Gastrocnemius medialis (tissue), 4 donors: ENCODE measurements at places on chromosomes 3 and 15. TPM values are rescaled to one million over a fixed set of nuclear protein-coding genes. Genes with fewer than 3 reads are reported as not detected.
A peak's percentile ranks its signal among the peaks of the same experiment; 100 is the strongest.

DNA sequence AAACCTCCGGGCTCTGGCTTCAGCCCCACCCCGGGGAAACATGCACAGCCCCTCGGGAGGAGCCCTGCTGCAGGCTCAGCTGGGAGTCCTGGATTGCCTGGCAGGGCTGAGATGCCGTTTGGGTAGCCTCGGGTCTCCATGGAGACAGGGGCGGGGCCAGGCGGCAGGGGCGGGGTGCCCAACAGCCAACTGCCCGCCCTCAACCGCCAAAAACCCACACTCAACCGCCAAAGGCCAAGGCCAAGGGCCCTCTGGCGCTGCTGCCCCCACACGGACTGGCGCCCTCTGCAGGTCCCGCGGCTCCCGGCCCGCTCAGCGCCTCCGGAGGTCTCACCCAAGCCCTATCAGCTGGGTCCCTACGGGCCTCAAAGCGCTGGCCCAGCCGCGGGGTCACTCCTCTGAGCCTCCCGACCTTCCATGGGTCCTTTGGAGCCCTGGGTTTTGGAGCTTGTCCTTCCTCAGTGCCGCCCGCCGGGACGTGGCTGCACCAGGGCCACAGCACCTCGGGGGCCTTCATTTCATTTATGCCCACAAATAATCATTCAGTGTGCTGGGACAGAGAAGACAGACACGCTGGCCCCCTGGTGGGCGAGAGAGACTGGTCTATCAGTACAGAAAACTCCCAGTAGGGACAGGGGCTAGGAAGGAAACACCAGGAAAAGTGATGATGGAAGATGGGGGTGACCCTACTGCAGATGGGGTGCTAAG, 33.5 kb upstream of the ACAD9 start:
- DNase-seq, result peak; percentile 86
- peak overlapping the region; percentile 78 for H3K27ac ChIP-seq
- no peaks in the 10 kb centered on the region for H3K27me3 ChIP-seq
- H3K4me1 ChIP-seq, result peaks cover 7% of the 10 kb centered on the region

- no peaks in the 10 kb centered on the region for H3K36me3 ChIP-seq
- H3K27ac ChIP-seq, result no peak overlapping the region
- no peak overlapping the region for H3K4me3 ChIP-seq
- H3K27me3 ChIP-seq, result no peaks in the 10 kb centered on the region
Measured at GRCh38 chr3:46124216-46125177, 83.6 kb downstream of the CCR1 start.

- no peak overlapping the region for H3K4me3 ChIP-seq
- DNase-seq, result no peak
- H3K27me3 ChIP-seq, result no peaks in the 10 kb centered on the region
- no peaks in the 10 kb centered on the region for H3K36me3 ChIP-seq
Measured at GRCh38 chr3:81484520-81484919, 276.9 kb downstream of the GBE1 start.

DNA sequence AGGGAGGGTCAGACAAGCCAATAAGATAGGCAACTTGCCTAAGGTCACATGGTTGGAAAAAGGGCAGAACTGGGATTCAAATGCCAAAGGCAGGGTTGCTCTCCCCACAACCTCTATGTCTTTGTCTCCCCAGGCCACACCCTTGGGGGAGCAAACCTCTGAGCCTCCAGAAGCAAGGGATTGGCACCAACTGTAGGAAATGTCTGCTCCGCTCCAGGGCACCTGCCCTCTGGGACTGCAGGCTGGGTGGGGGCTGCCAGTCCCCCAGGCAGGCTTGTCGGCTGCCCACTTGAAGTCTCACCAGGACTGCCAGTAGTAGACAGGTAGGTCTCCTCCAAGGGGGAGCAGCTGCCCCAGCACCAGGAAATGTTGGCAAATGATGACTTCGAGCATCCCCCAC, 2.0 kb downstream of the FAM3D start:
- H3K4me1 ChIP-seq, result no peaks in the 10 kb centered on the region
- H3K27ac ChIP-seq, result no peak overlapping the region
- H3K4me3 ChIP-seq, result no peak overlapping the region
- H3K27me3 ChIP-seq, result no peaks in the 10 kb centered on the region
- no peak for DNase-seq

DNA sequence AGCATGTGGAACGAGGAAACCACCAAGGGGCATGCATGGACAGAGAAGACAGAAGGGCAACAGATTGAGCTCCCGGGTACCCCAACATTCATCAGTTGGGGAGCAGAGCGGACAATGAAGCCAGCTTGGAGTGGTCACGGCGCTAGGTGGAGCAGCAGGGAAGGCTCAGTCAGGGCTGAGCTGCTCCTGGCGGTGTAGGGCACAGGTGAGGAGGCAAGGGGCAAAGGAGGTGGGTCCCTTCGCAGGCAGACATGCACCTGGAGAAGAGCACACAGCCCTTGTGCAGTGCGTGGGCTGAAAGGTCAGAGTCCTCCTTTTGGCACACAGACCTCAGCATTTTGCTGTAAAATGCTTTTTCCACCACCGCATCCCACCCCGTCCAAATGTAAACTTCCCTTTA, 90.0 kb upstream of the SLC6A6 start:
- no peaks in the 10 kb centered on the region for H3K36me3 ChIP-seq
- H3K4me3 ChIP-seq, result no peak overlapping the region
- no peaks in the 10 kb centered on the region for H3K27me3 ChIP-seq
- H3K27ac ChIP-seq, result no peak overlapping the region
- H3K4me1 ChIP-seq, result peaks cover 2% of the 10 kb centered on the region

DNA sequence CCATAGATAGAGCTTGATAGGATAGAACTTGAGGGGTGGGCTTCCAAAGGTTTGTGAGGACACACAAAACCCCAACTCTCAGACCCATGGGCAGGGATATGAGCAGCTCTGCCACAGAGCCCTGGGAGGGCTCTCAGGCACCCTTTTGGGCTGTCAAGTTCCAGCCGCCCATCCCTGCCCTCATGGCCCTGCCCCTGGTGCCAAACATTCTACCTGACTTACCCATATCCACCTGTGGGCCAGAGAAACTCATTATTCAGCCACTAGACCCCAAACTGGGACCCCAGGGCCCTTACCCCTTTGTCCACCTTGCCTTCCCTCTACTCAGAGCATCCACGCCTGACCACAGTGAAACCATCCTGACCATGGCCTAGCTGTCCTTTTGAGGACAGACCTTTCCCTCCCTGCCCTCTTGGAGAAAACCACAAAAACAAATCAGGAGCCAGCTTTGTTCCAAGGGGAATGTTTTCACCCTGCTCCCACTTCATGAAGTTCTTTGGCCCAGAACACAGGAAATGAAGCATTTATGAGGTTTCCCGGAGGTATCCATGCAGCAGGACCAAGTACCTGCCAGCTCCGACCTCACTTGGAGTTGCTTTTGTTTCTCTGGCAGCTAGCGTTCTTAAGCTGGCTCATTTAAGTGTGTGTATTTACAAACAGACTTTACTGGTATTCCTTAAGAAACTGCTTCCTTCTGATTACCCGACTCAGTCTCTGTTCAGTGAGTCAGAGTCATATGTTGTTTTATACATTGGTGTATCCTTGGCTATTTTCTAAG, 34.2 kb upstream of the GALNT15 start:
- no peaks in the 10 kb centered on the region for H3K27me3 ChIP-seq
- no peaks in the 10 kb centered on the region for H3K36me3 ChIP-seq
- H3K4me1 ChIP-seq, result peaks cover 27% of the 10 kb centered on the region
- DNase-seq, result peak; percentile 72

DNA sequence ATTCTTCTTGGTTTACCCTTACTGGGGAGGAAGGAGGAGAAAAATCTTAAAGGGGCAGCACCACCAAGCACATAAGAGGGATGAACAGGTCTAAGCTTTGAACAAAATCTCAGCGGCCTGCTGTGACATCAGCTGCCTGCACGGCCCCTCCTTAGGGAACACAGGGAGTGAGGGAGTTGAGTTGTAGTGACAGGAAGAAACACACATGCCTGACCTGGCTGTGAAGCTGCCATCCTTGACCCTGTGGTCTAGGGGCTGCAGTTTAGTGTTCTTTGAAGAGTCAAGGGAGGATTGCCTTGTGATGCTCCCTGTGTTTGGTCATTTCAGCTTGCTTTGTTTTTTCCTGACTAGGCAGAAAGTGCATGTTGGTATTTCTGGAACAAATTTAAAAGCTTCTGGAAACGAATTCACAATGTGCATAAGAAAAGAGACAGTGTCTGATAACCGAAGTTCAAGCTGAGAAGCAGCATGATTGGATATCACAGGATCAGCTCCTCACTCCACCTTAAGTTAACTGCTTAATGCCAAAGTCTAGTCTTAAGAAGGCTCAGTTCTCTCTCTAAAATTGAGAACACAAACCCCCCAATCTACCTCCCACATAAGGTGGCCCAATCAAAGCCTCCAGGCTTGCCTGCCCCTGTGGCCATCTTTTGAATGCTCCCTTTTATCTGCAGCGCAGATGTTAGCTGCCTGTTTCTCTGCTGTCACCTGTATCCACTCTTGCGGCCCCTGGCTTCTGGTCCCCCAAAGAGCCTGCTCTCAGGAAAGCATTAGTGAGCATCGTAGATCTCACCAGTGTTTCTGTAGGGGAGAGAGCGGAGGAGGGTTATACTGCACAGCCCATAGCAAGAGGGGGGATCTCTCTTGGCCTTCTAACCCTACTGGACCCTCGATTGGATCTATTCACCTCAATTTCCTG, 82.2 kb downstream of the SCN11A start:
- no peaks in the 10 kb centered on the region for H3K27me3 ChIP-seq
- no peak for DNase-seq
- H3K27ac ChIP-seq, result no peak overlapping the region
- no peaks in the 10 kb centered on the region for H3K4me1 ChIP-seq
- no peaks in the 10 kb centered on the region for H3K36me3 ChIP-seq
- H3K4me3 ChIP-seq, result no peak overlapping the region

GRCh38 chr3:192958219-192958872, 40.7 kb upstream of the MB21D2 start:
- H3K4me1 ChIP-seq, result no peaks in the 10 kb centered on the region
- H3K36me3 ChIP-seq, result no peaks in the 10 kb centered on the region
- no peaks in the 10 kb centered on the region for H3K27me3 ChIP-seq

- H3K4me3 ChIP-seq, result no peak overlapping the region
- no peak for DNase-seq
- H3K4me1 ChIP-seq, result peaks cover 19% of the 10 kb centered on the region
- no peak overlapping the region for H3K27ac ChIP-seq
- H3K27me3 ChIP-seq, result no peaks in the 10 kb centered on the region
- no peaks in the 10 kb centered on the region for H3K36me3 ChIP-seq
Measured at GRCh38 chr3:171260466-171260865, 199.7 kb downstream of the TNIK start.

- DNase-seq, result no peak
- H3K27me3 ChIP-seq, result no peaks in the 10 kb centered on the region
Measured at GRCh38 chr3:118098827-118099226, 935.8 kb downstream of the IGSF11 start.

GRCh38 chr15:29968895-29969561, 113.7 kb upstream of the GOLGA8J start:
- H3K4me3 ChIP-seq, result no peak overlapping the region
- H3K27me3 ChIP-seq, result peaks cover 29% of the 10 kb centered on the region
- H3K36me3 ChIP-seq, result no peaks in the 10 kb centered on the region
- H3K4me1 ChIP-seq, result no peaks in the 10 kb centered on the region

DNA sequence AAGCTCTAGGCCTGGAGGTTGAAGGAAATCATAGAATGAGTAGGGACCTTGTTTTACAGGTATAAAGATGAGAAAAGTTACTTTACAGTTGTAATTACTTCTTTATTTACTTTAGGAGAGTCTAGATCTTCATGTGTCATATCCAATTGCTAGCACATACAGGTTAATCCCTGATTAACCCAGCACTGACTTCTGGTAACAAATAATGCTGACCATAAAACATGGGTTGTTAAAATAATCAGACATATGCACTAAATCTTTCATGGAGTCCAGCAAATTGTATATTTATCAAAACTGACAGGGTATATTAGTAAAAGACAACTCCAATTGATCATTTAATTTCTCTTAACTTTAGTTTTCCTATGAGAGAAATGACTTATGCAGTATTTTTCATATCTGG, 245.2 kb downstream of the NFKBIZ start:
- H3K27me3 ChIP-seq, result no peaks in the 10 kb centered on the region
- H3K4me1 ChIP-seq, result peaks cover 15% of the 10 kb centered on the region
- H3K27ac ChIP-seq, result no peak overlapping the region
- DNase-seq, result no peak
- H3K4me3 ChIP-seq, result no peak overlapping the region

- H3K27me3 ChIP-seq, result no peaks in the 10 kb centered on the region
- no peak overlapping the region for H3K27ac ChIP-seq
- H3K36me3 ChIP-seq, result peaks cover 5% of the 10 kb centered on the region
- peaks cover 7% of the 10 kb centered on the region for H3K4me1 ChIP-seq
Measured at GRCh38 chr3:99808163-99808794, 9.4 kb upstream of the CMSS1 start.

- no peak overlapping the region for H3K4me3 ChIP-seq
- no peak overlapping the region for H3K27ac ChIP-seq
- no peaks in the 10 kb centered on the region for H3K36me3 ChIP-seq
- DNase-seq, result no peak
- peaks cover 16% of the 10 kb centered on the region for H3K27me3 ChIP-seq
- peaks cover under 1% of the 10 kb centered on the region for H3K4me1 ChIP-seq
Measured at GRCh38 chr3:147400111-147400510, 6.2 kb downstream of the ZIC4 start.

DNA sequence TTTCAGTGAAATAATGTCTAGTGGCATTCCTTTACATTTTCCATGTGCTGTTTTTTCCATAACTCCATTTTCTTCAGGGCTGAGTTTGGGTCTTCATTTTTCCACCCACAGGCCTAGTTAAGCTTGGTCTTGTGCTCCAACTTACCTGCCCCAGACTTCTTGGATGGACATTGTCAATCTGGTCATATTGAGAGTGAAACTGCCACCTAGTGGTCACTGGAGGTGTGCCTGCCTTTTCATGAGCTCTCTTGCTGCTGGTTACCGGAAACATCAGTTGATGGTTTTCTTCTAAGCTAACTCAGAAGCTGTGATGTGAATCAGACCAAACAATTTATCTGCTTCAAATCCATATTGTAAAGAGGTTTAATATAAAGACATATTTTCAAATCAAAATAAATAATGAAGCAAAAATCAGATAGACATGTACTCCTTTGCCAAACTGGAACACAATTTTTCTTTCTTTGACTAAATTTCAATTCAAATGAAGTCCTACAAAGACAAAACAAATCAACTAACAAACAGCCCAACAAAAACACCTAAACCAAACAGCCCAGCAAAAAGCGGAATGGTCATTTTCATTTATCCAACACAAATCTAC, 135.1 kb upstream of the RASGRP1 start:
- H3K27ac ChIP-seq, result no peak overlapping the region
- DNase-seq, result peak; percentile 6
- H3K36me3 ChIP-seq, result no peaks in the 10 kb centered on the region
- no peaks in the 10 kb centered on the region for H3K27me3 ChIP-seq
- no peak overlapping the region for H3K4me3 ChIP-seq

GRCh38 chr15:90184119-90184785, 16.9 kb upstream of the SEMA4B start:
- peak overlapping the region; percentile 95 for H3K27ac ChIP-seq
- H3K27me3 ChIP-seq, result no peaks in the 10 kb centered on the region
- peak; percentile 82 for DNase-seq

DNA sequence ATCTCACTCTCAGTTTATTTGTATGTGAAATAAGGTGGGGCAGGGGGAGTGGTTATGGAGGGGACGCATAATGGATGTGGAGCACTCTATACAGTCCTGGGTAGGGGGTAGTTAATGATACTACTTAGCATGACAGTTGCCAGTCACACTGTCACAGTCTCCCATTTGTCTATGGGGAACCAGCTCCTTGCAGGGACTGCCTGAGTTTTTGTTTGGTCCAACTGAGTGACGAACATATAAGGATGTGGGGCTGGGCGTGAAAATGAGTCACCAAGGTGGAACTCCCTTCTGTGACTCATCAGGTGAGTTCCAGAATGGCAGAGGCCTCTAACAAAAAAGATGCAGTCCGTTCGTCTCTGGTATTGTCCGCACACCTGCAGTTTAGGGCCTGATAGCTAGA, 235.3 kb upstream of the ST8SIA2 start:
- DNase-seq, result no peak
- no peaks in the 10 kb centered on the region for H3K27me3 ChIP-seq
- no peaks in the 10 kb centered on the region for H3K36me3 ChIP-seq
- no peaks in the 10 kb centered on the region for H3K4me1 ChIP-seq

The KCNMB3 gene
- 0.59 TPM for total RNA-seq

The TMEM45A gene
- total RNA-seq, result 4.6 TPM

The TGM5 gene
- not detected for total RNA-seq

The FBXO40 gene
- total RNA-seq, result 40.8 TPM
